ENCODE measurements at places on chromosomes 16 and 17.

- no peak for DNase-seq
These were observed 3.4 kb downstream of the WWOX start for GRCh38 chr16:78102865-78103264.

DNA sequence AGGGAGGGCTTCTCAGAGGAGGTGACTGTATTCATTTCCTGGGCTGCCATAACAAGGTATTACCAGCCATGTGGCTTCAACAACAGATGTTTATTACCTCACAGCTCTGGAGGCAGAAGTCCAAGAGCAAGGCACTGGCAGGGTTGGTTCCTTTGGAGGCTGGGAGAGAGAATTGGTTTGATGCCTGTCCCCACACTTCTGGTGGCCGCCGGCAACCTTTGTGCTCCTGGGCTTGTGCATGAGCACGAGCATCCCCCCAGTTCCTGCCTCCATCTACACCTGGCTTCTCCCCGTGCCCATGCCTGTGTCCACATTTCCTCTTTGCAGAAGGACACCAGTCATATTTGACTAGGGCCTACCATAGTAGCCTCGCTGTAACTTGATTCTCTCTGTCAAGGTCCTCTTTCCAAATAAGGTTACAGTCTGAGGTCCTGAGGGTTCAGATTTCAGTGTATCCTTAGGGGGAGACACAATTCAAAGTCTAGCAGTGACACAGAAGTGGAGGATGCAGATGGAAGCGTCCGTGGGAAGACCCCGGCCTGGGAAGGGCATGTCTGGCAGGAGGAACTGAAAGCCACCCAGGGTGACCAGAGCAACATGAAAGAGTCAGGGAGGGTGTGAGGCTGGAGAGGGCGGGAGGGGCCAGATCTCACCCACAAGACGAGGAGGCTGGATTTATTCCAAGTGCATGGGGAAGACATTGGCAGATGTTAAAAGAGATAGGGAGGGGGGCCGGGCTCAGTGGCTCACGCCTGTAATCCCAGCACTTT lies 188.2 kb upstream of the HSBP1 start:
- no peak for DNase-seq

- no peak for DNase-seq
These were observed 62.5 kb downstream of the XYLT1 start for GRCh38 chr16:17408296-17408695.

DNA sequence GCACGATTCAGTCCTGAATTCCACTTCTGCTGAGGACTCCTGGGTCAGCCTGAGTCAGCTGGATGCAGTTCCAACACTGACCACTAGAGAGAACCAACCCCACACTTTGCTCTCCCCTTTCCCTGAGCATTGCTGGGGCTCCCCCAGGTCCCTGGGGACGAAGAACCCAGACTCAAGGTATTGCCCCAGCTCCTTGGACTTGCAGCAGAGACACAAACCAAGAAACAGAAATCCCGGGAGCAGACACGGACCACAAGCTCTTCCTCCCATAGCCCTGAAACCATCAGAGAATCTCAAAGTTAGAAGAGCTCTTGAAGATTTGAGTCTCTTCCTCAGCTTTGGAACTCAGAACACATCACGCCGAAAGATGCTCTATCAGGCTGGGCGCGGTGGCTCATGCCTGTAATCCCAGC lies 678 bp upstream of the GH1 start:
- DNase-seq, result peak; percentile 53

- DNase-seq, result no peak
These were observed 18.8 kb downstream of the PCTP start for GRCh38 chr17:55769625-55770000.

- no peak for DNase-seq
These were observed 299.3 kb upstream of the PSMD7 start for GRCh38 chr16:73997340-73997711.

GRCh38 chr17:43755389-43755875 lies 3.2 kb downstream of the SOST start:
- DNase-seq, result no peak
